Naive thymus-derived CD4-positive, alpha-beta T cell (primary cell): ENCODE measurements at places on chromosomes 7 and 10.

DNA sequence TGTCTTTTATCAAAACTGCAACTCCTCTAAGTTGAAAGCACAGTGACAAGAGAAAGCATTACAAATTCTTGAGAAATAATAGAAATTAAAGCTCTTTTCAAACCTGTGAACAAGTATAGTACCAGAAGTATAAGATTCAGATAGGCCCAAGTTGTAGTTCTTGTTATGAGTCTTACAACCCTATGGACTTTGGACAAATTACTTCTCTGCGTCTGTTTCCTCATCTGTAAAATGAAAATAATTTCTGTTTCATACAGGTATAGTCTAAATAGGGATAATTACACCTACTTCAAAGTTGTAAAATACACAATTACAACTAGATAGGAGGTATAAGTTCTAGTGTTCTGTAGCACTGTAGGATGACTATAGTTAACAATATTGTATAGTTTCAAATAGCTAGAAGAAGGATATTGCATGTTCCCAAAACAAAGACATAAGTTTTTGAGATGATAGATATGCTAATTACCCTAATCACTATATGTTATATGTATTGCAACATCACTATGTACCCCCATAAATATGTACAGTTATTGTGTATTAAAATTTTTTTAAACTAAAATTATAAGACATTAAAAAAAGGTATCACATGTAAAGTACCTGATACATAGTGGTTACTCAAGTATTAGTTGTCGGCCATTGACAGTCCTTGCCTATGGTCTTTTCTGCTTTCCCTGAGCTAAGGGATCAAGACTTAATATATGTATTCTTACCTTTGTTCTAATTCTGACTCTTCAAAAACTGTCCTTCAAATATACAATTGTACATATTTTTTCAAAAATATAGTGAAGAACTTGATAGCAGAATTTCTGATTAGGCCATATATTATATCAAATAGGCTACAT is 1.8 kb upstream of the WASL start:
- no peak overlapping the region for H3K4me3 ChIP-seq
- DNase-seq, result no peak
- no peak overlapping the region for H3K27ac ChIP-seq
- peaks cover 18% of the 10 kb centered on the region for H3K4me1 ChIP-seq
- H3K27me3 ChIP-seq, result no peaks in the 10 kb centered on the region

DNA sequence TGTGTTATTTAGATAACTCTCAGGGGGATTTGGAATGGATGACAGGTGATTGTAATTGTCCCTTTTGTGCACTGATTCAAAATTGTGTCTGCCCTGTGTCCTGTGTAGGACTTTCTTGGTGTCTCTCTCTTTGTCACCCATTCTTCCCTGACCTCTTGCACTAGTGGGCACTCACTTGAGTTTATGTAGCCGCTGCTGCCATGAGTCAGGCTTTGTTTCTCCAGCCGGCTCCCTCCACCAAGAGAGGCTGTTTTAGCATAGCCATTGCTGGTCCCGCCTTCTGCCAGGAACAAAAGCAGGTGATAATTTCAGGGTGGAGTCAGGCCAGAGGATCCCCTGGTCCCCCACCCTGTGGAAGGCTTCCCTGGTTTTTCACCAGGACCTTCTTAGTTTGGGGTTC is 8.4 kb downstream of the COL17A1 start:
- H3K4me1 ChIP-seq, result no peaks in the 10 kb centered on the region
- no peaks in the 10 kb centered on the region for H3K27me3 ChIP-seq

DNA sequence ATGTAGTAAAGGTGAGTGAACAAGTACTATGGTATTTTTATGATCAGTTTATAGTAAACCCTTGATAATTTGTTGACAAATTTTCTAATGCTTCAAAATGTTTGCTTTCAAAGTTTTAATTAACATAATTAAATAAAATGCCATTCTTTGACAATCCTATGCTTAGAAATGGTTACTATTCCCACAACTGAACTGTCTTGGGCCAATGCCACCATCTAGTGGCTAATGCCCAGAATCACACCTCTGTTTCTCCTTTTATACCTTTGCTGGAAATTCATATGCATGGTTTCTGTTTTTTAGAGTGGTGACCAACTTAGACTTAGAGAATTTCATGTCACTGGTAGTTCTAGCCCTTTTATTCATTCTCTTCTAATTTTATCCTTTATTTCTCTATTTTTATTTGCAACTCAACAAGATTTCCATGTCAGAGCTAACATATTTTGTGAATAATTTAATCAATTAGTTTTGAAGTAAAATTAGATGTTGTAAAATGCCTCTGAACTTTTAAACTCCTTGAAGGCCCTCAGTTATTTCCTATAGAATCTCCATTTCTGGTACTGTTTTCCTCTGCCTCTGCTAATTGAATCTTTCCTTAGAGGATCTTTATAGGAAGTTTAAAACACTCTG is 31.1 kb downstream of the PCGF5 start:
- H3K4me1 ChIP-seq, result peaks cover 13% of the 10 kb centered on the region
- DNase-seq, result peak; percentile 69
- no peaks in the 10 kb centered on the region for H3K27me3 ChIP-seq
- H3K27ac ChIP-seq, result no peak overlapping the region
- H3K36me3 ChIP-seq, result peaks cover 26% of the 10 kb centered on the region
- H3K4me3 ChIP-seq, result no peak overlapping the region

DNA sequence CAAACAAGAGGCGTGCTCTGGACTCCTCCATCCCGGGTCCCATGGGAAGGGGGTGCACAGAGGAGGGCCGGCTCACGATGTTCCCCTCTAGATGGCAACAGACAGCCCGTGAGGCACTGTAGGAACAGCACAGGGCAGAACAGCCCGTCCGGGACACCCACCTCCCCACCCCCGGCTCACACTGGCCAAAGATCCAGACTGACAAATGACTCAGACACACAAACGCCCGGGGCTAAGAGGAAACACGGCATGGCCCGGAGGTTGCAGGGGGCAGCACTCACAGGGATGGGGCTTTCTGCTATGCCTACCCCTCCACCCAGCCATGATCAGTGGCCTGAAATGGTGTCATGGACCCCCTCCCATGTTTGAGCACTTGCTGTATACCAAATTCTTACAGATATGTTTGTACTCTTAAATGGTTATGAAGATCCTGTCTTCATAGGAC is 4.9 kb upstream of the ELN start:
- no peaks in the 10 kb centered on the region for H3K27me3 ChIP-seq
- H3K4me3 ChIP-seq, result no peak overlapping the region
- H3K4me1 ChIP-seq, result peaks cover 3% of the 10 kb centered on the region

DNA sequence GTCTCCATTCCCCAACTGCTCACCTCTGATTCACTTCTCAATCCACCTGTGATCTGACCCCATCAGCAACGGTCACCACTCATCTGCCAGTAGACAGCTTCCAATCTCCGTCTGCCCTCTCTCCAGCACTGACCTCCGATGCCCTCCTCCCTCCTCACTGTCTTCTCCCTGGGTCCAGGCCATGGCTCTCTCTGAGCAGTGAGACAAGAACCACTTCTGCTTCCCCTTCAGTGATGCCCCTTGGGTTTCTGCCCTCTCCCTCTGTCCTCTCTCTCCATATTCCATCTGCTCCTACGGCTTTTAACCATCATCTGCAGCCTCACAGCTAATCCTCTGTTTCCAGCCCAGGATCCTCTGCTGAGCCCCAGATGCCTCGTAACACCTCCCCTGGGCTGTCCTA is 55.5 kb upstream of the OPALIN start:
- H3K4me1 ChIP-seq, result no peaks in the 10 kb centered on the region
- H3K27me3 ChIP-seq, result no peaks in the 10 kb centered on the region
- DNase-seq, result no peak
- no peaks in the 10 kb centered on the region for H3K36me3 ChIP-seq
- no peak overlapping the region for H3K4me3 ChIP-seq
